ENCODE measurements at places on chromosomes 4 and X. TPM values are rescaled to one million over a fixed set of nuclear protein-coding genes. Genes with fewer than 3 reads are reported as not detected.

Gene SPANXN4
- total RNA-seq: not detected

Gene L1CAM
- total RNA-seq: 18.3 TPM

Gene NPY5R
- 5.3 TPM for total RNA-seq

Gene CD38
- total RNA-seq: 3.2 TPM

Gene PDZD4
- total RNA-seq: 11.6 TPM

Gene PHEX
- 0.35 TPM for total RNA-seq

Gene NUP62CL
- total RNA-seq: not detected

Gene GAGE12E
- not detected for total RNA-seq

Gene SLIT2
- total RNA-seq: 71.1 TPM

Gene DUSP21
- not detected for total RNA-seq

Gene BEX5
- total RNA-seq: 5.2 TPM

Gene RASL11B
- 5.4 TPM for total RNA-seq

Gene GRID2
- total RNA-seq: not detected

Gene TMPRSS11F
- total RNA-seq: 0.28 TPM

Gene CT55
- total RNA-seq: not detected

Gene HSFX4
- total RNA-seq: not detected

Gene NDUFA1
- total RNA-seq: 30.5 TPM

Gene AREG
- total RNA-seq: 32.7 TPM
